ENCODE measurements at places on chromosomes 1 and 21. TPM values are rescaled to one million over a fixed set of nuclear protein-coding genes. Genes with fewer than 3 reads are reported as not detected.

REN gene
- not detected for total RNA-seq

CYP2J2 gene
- total RNA-seq = 0.54 TPM

C1QTNF12 gene
- total RNA-seq = 0.43 TPM

PLXNA2 gene
- total RNA-seq = 10.6 TPM

RGS7 gene
- not detected for total RNA-seq

ACTL8 gene
- 0.11 TPM for total RNA-seq

CDA gene
- total RNA-seq = 10.1 TPM

Measured in articular chondrocyte of knee joint (primary cell).